ENCODE measurements at places on chromosomes 5 and 9.

DNA sequence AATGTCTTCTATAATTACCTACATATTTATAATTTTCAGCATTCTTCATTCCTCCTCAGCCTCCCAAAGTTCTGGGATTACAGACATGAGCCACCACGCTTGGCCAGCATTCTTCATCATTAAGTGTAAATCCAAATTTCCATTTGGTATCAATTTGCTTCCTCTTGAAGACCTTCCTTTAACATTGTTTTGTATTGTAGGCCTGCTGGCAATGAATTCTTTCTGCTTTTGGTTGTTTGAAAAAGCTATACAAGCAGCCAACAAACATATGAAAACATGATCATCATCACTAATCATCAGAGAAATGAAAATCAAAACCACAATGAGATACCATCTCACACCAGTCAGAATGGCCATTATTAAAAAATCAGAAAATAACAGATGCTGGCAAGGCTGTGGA lies 56.4 kb downstream of the GCNT4 start:
- DNase-seq: no peak

GRCh38 chr5:140262221-140262620 lies 40.7 kb downstream of the PFDN1 start:
- no peak for DNase-seq

DNA sequence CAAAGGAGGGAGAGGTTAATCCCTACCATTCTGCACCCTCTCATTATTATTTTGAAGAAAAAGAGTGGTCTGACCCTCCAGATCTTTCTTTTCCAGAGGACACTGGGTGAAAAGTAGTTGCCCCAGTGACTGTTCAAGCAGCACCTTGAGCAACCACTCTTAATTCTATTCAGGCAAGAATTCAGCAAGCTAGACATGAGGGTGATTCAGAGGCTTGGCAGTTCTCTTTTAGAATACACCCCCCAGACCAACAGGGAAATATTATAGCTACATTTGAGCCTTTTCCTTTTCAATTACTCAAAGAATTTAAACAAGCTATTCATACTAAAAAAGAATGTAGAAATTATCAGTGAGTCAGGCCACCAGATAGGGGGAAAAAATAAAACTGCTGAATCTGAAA lies 178.3 kb downstream of the MRPS30 start:
- DNase-seq: no peak

DNA sequence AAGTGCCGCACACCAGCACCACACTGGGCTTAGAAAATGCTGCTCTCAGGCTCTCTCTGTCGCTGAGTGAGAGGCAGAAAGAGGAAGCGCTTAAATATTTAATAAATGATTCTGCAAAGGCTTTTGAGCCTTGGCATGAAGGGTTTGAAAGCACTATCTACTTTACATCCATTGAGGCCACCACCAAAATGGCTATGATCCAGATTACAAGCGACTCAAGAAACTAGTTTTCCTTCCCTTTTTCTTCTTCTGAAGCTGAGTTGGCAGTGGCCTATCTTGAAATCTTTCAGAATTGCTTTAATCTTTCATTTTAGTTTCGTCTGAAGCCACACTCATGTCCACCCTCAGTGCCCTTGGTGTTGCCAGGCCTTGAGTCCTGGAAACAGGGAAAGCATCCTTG lies 59.5 kb downstream of the EBF1 start:
- no peak for DNase-seq

- no peak for DNase-seq
These were observed 115.2 kb downstream of the SUSD1 start for GRCh38 chr9:112059966-112060320.

GRCh38 chr5:31412324-31412723 lies 119.6 kb downstream of the DROSHA start:
- no peak for DNase-seq

- DNase-seq: no peak
These were observed 26.4 kb upstream of the RNF130 start for GRCh38 chr5:180097926-180098325.

GRCh38 chr9:91191411-91192380 lies 170.0 kb downstream of the AUH start:
- no peak for DNase-seq

DNA sequence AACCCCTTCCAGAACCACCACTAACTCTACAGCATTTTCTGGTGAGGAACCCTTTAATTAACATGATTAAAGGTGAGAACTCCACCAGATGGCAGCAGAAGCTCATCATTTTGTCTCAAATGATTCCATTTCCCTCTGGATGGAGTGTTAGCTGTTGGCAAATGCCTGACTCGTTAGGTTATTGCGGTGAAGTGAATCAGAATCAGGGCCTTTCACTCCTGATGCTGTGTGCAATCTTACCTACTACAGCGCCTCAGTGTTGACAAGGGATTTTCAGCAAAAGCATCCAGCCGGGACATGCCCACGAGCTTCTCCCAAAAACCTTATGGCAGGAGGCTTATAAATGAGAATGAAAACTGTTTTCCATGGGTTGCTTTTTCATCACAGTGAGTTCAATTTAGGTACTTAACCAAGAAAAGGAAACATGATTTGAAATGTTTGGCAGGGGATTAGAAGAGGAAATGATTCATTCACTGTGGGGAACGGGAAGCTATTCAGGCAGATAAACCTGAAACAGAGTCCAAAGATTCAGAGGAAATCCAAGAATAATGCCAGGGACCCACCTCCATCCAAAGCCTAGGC lies 48.0 kb upstream of the CAST start:
- DNase-seq: peak; percentile 34

- DNase-seq: no peak
These were observed 6.1 kb downstream of the TCF7 start for GRCh38 chr5:134120386-134121138.

GRCh38 chr5:59767681-59768151 lies 125.8 kb downstream of the PDE4D start:
- DNase-seq: no peak

Data from D721Med (cell line).